ENCODE measurements at places on chromosomes 2 and 18. TPM values are rescaled to one million over a fixed set of nuclear protein-coding genes. Genes with fewer than 3 reads are reported as not detected.
A peak's percentile ranks its signal among the peaks of the same experiment; 100 is the strongest.

DNA sequence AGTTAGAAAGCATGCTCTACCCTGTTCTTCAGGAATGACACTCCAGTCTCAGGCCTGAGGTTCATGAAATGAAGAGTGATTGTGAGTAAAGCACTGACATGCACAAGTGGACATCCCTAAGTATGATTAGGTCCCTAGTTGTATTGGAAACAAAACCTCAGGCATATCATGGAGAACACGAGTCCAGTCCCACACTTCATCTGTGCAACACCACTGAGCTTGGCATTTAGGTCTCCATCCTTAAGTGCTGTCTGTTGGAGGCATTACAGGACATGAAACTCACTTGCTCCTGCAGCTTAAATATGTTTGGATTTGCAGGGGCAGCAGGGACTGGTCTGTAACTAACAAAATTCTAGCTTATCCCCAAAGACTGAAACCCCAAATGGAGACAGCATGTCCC is 250.3 kb upstream of the KLHL29 start:
- no peaks in the 10 kb centered on the region for H3K36me3 ChIP-seq
- H3K4me3 ChIP-seq: no peak overlapping the region
- H3K4me1 ChIP-seq: no peaks in the 10 kb centered on the region
- H3K27me3 ChIP-seq: peaks cover 8% of the 10 kb centered on the region
- DNase-seq: no peak
- no peak overlapping the region for H3K27ac ChIP-seq

GRCh38 chr18:54382733-54383252 is 25.1 kb downstream of the C18orf54 start:
- H3K27me3 ChIP-seq: no peaks in the 10 kb centered on the region
- no peak overlapping the region for H3K4me3 ChIP-seq
- H3K4me1 ChIP-seq: no peaks in the 10 kb centered on the region
- no peaks in the 10 kb centered on the region for H3K36me3 ChIP-seq
- DNase-seq: no peak

DNA sequence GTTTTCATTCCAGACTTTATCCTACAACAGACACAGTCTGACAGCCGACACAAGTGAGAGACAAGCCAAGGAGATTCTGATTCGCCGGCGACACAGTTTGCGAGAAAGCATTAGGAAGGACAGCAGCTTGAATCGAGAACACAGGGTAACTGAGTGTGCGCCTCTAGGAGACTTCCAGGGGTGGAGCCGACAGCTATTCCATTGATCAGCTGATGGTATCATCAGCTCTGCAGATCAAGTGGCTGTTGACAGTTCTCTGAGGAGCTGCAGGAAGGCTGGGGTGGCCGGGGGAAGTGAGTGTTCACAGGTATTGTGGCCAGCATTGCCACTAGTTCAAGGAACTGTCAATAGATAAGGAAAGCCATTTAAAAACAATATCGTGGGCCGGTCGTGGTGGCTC is 57.3 kb upstream of the TMEM182 start:
- DNase-seq: no peak
- H3K36me3 ChIP-seq: no peaks in the 10 kb centered on the region
- no peak overlapping the region for H3K27ac ChIP-seq
- H3K4me1 ChIP-seq: no peaks in the 10 kb centered on the region
- no peak overlapping the region for H3K4me3 ChIP-seq

The DHRS9 gene
- total RNA-seq: not detected

The SH3RF3 gene
- 5.2 TPM for total RNA-seq

The SCTR gene
- total RNA-seq: not detected

- no peaks in the 10 kb centered on the region for H3K4me1 ChIP-seq
- no peak overlapping the region for H3K27ac ChIP-seq
- H3K27me3 ChIP-seq: no peaks in the 10 kb centered on the region
- no peak for DNase-seq
- no peak overlapping the region for H3K4me3 ChIP-seq
- no peaks in the 10 kb centered on the region for H3K36me3 ChIP-seq
These were observed 69.7 kb downstream of the LYPD6 start for GRCh38 chr2:149399934-149400615.

DNA sequence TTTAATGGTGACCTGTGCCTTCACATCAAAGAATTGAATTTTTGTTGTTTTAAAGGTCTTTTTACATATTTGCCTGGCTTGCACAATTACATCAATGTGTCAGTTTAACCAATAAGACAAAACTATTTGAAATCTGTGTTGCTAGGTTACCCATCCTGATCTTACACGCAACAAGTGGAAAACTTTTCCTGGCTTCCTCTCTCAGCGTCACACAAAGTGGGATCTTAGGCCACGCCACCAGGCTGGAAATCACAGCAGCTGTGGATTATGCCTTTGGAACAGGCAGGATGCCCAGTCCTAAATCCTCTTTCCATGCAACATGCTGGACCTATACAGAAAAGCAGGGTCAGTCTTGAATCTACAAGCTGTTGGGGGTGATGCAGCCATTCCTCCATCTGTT is 298.2 kb upstream of the HNRNPA3 start:
- H3K27me3 ChIP-seq: no peaks in the 10 kb centered on the region
- no peaks in the 10 kb centered on the region for H3K36me3 ChIP-seq
- no peak for DNase-seq
- no peaks in the 10 kb centered on the region for H3K4me1 ChIP-seq
- H3K27ac ChIP-seq: no peak overlapping the region
- H3K4me3 ChIP-seq: no peak overlapping the region

The COA5 gene
- 32.7 TPM for total RNA-seq

DNA sequence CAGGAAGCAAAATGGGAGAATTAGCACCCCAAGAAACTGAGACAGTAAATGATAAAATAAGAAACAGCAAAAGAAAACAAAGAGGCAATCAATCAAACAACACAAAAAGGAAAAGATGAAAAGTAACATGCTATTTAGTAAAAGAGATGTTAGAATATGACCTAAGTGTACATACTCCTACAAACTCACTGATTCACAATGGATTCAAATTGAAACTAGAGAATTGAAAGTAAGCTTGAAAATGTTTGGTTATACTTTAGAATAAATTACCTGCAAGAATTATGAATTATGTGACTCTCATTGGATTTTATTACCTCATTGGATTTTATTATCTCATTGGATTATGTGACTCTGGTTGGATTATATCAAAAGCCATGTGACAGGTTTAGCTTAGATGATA is 22.8 kb upstream of the CCNYL1 start:
- H3K27ac ChIP-seq: no peak overlapping the region
- peaks cover 9% of the 10 kb centered on the region for H3K4me1 ChIP-seq
- no peaks in the 10 kb centered on the region for H3K36me3 ChIP-seq
- peaks cover 13% of the 10 kb centered on the region for H3K27me3 ChIP-seq
- no peak overlapping the region for H3K4me3 ChIP-seq

The PLGLB2 gene
- 1.5 TPM for total RNA-seq

GRCh38 chr18:45171679-45172191 is 443.5 kb upstream of the SLC14A2 start:
- H3K4me1 ChIP-seq: peaks cover 57% of the 10 kb centered on the region
- H3K4me3 ChIP-seq: no peak overlapping the region
- no peaks in the 10 kb centered on the region for H3K36me3 ChIP-seq
- peak; percentile 76 for DNase-seq

The CPSF3 gene
- total RNA-seq: 39.6 TPM

- no peak overlapping the region for H3K4me3 ChIP-seq
- H3K27ac ChIP-seq: peak overlapping the region; percentile 42
- H3K4me1 ChIP-seq: peaks cover 17% of the 10 kb centered on the region
- DNase-seq: peak; percentile 57
- no peaks in the 10 kb centered on the region for H3K36me3 ChIP-seq
- peaks cover 17% of the 10 kb centered on the region for H3K27me3 ChIP-seq
These were observed 81.6 kb downstream of the HS6ST1 start for GRCh38 chr2:128237081-128237534.

The APOB gene
- total RNA-seq: not detected

- H3K4me3 ChIP-seq: no peak overlapping the region
- H3K27ac ChIP-seq: no peak overlapping the region
- no peak for DNase-seq
- no peaks in the 10 kb centered on the region for H3K27me3 ChIP-seq
- H3K36me3 ChIP-seq: no peaks in the 10 kb centered on the region
- no peaks in the 10 kb centered on the region for H3K4me1 ChIP-seq
These were observed 18.2 kb upstream of the TNP1 start for GRCh38 chr2:216878072-216878471.

GRCh38 chr2:85692039-85692645 is 2.0 kb upstream of the GNLY start:
- no peaks in the 10 kb centered on the region for H3K4me1 ChIP-seq
- H3K4me3 ChIP-seq: no peak overlapping the region
- H3K27me3 ChIP-seq: no peaks in the 10 kb centered on the region
- DNase-seq: no peak

The KLHL41 gene
- total RNA-seq: 0.11 TPM

DNA sequence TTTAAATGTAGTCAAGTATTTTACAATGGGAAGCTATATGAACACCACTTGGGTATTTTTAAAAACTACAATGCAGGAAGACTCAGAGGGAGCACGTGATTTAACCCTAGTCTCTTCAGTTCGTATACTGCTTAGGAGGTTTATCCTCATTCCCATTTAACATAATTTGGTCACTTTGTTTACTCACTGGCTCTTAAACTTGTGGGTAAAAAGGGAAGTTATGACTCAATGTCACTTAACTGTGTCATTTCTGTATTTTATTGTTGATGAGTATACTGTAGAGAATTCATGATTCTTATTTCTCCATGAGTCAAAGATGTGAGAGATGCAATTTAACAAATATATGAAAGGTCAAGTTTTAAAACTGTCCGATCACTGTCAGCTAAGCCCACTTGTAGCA is 48.2 kb downstream of the SLC66A3 start:
- peak overlapping the region; percentile 28 for H3K4me3 ChIP-seq
- H3K36me3 ChIP-seq: peaks cover 43% of the 10 kb centered on the region
- DNase-seq: peak; percentile 87
- H3K27ac ChIP-seq: peak overlapping the region; percentile 51
- H3K4me1 ChIP-seq: peaks cover 20% of the 10 kb centered on the region

GRCh38 chr2:86675511-86676015 is 44.5 kb upstream of the RMND5A start:
- H3K27me3 ChIP-seq: 0 out of 2 replicates have a peak, but pooled peaks cover 6% of the 10 kb centered on the region
- no peak overlapping the region for H3K4me3 ChIP-seq
- H3K36me3 ChIP-seq: no peaks in the 10 kb centered on the region
- H3K4me1 ChIP-seq: no peaks in the 10 kb centered on the region

The TCF23 gene
- total RNA-seq: not detected

GRCh38 chr2:9300214-9300613 is 93.6 kb downstream of the ASAP2 start:
- DNase-seq: no peak
- H3K4me3 ChIP-seq: no peak overlapping the region
- no peaks in the 10 kb centered on the region for H3K27me3 ChIP-seq

The PIEZO2 gene
- 1.1 TPM for total RNA-seq

The TRIM54 gene
- total RNA-seq: not detected

The SOX11 gene
- total RNA-seq: under 0.01 TPM

DNA sequence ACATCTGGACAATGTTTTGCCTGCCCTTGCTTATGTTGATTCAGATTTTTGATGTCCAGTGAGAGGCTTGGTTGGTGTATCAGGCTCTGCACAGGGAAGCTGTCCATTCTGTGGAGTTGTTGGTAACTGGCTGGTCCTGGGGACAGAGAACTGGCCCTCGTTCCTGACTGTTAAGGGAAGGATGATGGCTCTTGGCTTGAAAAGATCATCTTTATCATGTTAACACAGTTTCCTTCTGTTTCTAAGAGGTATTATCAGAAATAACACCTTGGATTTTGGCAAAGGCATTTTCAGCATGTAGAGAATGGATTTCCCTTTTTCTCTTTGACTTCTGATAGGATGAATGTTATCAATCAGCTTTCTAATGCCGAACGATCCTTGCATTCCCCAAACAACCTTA is 19.3 kb downstream of the STK25 start:
- no peak overlapping the region for H3K27ac ChIP-seq
- no peaks in the 10 kb centered on the region for H3K36me3 ChIP-seq

DNA sequence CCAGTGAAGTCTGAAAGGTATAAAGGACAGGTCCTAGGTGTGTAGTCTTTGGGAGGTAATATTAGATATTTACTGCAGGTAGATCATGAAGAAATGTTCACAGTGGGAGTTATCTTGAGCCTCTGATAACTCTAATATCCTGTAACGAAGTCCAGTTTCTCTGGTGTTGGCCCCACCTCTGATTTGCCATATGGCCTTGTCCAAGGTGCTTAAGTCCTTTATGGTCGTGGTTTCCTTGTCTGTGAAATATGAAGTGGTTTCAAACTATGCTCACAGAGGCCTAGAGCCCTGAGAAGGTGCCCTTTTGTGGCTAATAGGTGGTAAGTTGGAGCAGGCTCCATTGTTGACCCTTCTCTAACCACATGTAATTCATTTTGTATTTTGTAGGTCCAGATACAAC is 190.7 kb downstream of the ICOS start:
- H3K4me3 ChIP-seq: no peak overlapping the region
- H3K4me1 ChIP-seq: no peaks in the 10 kb centered on the region
- H3K27me3 ChIP-seq: peaks cover 19% of the 10 kb centered on the region
- no peak overlapping the region for H3K27ac ChIP-seq

The NEURL3 gene
- total RNA-seq: not detected

DNA sequence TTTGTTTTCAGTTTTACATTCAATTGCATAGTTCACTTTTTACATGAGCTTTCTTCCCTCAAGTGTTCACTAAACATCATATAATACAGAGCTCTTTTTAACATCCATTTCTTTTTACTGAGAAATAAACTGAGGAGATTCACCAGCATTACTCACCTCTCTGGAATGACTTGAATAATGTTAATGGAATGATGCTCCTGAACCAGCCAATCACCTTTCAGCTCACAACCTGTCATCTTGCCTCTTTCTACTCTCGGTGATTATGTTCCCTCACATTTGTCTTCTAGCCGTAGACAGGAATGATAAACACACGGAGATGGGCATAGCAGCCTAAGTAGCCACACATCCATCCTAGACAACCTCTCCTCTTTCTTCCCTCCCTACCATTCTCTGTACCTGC is 301.7 kb downstream of the PAX3 start:
- H3K36me3 ChIP-seq: no peaks in the 10 kb centered on the region
- H3K27ac ChIP-seq: no peak overlapping the region
- no peak overlapping the region for H3K4me3 ChIP-seq
- H3K27me3 ChIP-seq: no peaks in the 10 kb centered on the region

DNA sequence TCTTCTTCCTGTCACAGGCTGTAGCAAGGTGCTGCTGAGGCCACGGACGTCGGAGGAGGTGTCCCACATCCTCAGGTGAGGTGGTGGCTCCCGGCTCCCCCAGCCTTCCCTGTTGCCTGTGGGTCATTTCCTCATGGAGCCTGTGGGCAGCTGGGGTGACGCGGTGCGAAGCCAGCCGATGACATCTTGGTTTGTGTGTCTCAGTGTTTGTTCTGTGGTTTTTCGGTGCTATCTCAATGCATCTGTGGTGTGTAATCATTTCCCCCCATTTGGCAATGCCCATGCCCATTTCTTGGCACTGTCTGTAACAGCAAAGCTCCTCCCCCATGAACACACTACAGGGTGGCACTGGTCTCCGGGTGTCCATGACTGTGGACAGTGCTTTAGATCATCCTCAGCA is 6.6 kb downstream of the D2HGDH start:
- peaks cover 9% of the 10 kb centered on the region for H3K36me3 ChIP-seq
- H3K4me1 ChIP-seq: peaks cover 6% of the 10 kb centered on the region
- H3K27ac ChIP-seq: no peak overlapping the region
- H3K4me3 ChIP-seq: no peak overlapping the region
